Posterior vena cava (tissue), 2 donors: ENCODE measurements at places on chromosomes 1 and 21. TPM values are rescaled to one million over a fixed set of nuclear protein-coding genes. Genes with fewer than 3 reads are reported as not detected.

DNA sequence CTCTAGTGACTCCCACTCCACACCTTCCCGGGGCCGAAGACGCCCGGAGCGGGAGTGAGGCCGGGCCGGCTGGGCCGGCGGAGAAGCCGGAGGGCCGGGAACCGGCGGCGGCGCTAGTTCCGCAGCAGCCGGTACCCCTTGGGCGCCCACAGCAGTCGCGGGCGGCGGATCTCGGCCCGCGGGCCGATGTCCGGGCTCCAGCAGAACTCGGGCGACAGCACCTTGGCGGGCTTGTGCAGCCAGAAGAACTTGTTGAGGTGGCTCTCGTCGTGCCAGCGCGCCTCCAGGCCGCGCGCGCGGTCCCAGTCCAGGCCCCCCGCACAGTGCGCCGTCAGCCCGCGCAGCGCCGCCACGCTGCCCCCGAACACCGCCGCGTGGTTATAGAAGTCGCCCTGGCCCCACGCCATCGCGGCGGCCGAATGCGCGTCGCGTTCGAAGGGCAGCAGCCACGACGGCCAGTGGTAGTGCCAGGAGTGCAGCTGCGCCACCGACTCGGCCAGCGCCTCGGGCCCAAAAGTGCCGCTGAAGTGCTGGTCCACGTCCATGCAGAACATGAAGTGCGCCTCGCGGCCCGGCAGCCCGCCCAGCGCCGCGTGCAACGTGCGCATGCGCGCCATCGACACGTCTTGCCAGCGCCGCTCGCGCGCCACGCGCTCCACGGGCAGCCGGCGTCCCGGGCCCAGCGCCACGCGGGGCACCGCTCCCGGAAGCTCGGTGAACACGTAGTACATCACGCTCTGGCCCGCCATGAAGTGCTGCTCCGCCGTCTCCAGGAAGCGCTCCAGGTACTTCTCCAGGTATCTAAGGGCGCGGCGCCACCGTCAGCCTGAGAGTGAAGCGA, 14.0 kb downstream of the A3GALT2 start:
- peak; percentile 79 for DNase-seq

GRCh38 chr21:34790834-34791233, 122.0 kb downstream of the CLIC6 start:
- no peak for DNase-seq

- peak; percentile 92 for DNase-seq
Measured at GRCh38 chr1:16243936-16244649, 7.1 kb upstream of the CPLANE2 start.

- no peak for DNase-seq
Measured at GRCh38 chr1:64343105-64343822, 126.7 kb upstream of the CACHD1 start.

GRCh38 chr1:178273707-178274410, 180.0 kb downstream of the RASAL2 start:
- DNase-seq = no peak

The TRPM2 gene
- total RNA-seq = 11.3 TPM

The DENND2C gene
- total RNA-seq = 2.7 TPM

The MCOLN2 gene
- total RNA-seq = 0.71 TPM

The LAD1 gene
- not detected for total RNA-seq

The SFPQ gene
- 143 TPM for total RNA-seq
